Lower lobe of right lung (tissue), 2 donors: ENCODE measurements at places on chromosomes 3 and 15. TPM values are rescaled to one million over a fixed set of nuclear protein-coding genes. Genes with fewer than 3 reads are reported as not detected.

GRCh38 chr3:194854206-194854605 lies 168.5 kb downstream of the FAM43A start:
- DNase-seq = no peak

GRCh38 chr3:6526321-6526720 lies 334.6 kb upstream of the GRM7 start:
- DNase-seq = no peak

DNA sequence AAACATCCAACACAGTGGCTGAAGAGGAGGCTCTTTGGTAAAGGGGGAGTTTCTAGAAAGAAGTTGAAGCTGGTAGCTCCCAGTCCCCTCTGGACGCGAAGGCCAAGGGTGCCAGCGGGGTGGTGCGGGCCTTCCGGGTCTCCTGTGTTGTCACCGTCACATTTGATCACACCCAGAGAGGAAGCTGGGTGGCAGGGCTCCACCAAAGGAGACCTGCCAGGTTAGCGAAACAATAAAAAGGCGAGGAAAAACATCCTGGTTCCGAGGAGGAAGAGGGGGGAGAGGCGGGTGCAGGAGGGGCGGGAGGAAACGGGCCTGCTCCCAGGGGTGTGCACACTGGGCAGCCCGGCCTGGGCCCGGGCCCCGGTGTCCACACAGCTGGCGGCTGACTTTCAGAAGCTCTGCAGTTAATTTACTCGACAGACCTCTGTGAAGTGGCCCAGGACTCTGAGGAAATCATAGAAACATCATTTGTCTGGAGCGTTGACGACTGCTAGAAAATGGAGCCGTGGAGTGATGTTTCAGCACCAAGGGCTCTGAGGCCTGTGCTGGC lies 12.1 kb downstream of the HEG1 start:
- DNase-seq = no peak

DNA sequence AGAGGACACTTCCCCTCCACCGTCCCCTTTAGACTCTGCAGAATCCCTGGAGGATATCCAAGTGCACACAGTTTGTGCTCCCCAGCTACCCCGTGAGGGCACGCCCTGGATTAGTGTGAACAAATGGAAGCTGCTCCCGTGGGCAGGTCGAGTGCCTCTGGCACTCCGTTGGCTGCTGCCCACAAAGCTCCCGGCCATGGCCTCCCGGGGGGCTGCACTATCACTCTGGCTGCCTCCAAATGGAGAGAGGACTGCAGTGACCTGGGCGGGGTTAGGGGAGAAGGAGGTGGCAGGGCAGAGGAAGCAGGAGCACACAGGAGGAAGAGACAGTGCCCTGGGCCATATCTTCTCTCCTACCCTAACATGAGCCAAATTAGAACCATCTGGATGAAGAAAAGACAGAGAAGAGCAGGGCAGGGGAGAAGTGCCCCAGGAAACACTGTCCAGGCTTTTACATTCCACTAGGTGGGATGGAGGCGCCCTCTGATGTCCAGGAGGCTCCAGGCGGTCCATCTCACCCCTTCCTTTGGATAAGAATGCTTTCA lies 29.4 kb upstream of the ACAD9 start:
- DNase-seq = no peak

DNA sequence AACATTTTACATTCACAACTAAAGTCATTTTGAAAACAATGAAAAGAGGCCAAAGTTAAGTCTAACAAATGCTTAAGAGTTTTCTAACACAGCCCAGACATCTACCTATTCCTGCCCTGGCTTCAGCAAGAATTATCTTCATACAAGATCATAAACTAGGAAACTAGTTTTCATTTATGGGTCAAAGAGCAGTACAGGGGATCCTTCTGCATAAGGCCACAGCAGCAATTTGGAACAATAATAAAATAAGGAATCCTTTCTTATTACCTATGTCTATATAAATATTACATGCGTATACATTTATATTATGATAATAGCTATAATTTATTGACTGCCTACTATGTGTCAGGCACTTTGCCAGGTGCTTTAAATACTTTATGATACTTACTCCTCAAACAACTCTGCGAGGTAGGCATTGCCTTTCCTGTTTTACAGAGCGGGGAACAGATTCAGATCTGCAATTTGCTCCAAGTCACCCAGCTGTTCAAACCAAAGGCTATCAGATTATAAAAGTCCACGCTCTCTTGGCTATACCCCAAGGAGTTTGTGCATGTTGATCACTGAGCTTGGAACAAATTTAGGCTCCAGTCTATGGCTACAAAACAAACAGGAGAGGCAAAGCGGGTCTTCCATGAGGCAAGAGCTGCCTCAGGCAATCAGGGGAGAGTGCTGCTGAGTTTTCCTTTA lies 196.4 kb downstream of the RORA start:
- no peak for DNase-seq

AMT gene
- total RNA-seq = 8.4 TPM

SERF2 gene
- total RNA-seq = 827 TPM

WWTR1 gene
- total RNA-seq = 89.5 TPM

UQCRC1 gene
- 121 TPM for total RNA-seq

ABI3BP gene
- total RNA-seq = 108 TPM
